Muscle of leg (tissue), 16 donors: ENCODE measurements at places on chromosomes 2 and 18. TPM values are rescaled to one million over a fixed set of nuclear protein-coding genes. Genes with fewer than 3 reads are reported as not detected.

GRCh38 chr2:54522624-54523281, 66.6 kb downstream of the SPTBN1 start:
- DNase-seq: peak; percentile 62

DNA sequence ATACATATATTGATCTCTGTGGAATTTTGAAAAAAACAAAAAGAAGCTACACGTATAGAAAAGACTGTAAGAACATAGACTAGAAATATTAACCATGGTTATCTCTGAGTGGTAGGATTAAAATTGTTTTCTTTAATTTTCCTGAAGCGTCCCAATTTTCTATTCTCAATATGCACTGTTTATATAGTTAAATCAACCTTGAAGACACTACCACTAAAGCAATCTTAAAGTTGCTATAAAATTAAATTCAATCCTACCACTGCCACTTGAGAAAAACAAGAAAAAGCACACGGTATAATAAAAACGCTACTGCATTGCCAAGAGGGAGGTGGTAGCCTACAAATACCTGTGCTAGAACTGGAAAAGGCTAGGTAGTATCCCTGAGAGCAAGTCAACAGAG, 47.2 kb downstream of the TRIP12 start:
- no peak for DNase-seq

DNA sequence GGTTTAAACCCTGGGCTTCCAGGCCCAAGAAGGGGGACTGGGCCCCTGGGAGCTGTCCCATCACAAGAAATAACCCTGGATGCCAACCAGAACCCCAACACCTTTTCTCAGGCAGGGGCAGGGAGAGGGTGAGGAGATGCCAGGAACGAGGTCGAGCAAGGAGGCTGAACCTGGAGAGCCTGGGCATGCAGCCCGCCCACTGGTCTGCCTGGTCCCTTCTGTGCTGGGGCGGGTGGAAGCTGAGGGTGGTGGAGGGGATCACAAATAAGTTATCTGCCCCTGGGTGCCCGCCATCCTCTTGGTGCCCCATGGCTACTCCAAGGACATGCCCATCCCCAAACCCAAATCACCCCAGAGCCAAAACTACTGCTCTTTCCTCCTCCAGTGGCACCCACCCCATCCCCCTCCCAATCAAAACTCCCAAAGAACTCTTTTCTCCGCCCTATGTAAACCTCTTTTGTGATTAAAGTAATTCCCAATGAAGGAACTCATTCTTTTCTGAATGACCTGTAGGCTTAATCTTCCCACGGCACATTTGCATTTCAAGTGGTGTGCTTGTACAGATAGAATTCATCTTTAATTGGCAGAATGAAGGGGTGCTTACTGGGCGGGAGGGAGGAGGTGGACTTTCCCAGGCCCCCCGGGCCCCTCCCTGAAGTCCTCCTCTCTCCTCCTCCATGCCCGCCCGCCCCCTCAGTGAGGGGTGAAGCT, 47.9 kb downstream of the EFR3B start:
- no peak for DNase-seq

GRCh38 chr2:232925153-232925820, 55.2 kb downstream of the SNORC start:
- peak; percentile 50 for DNase-seq

GRCh38 chr2:232466221-232466620, 10.3 kb downstream of the ALPI start:
- DNase-seq: no peak

DNA sequence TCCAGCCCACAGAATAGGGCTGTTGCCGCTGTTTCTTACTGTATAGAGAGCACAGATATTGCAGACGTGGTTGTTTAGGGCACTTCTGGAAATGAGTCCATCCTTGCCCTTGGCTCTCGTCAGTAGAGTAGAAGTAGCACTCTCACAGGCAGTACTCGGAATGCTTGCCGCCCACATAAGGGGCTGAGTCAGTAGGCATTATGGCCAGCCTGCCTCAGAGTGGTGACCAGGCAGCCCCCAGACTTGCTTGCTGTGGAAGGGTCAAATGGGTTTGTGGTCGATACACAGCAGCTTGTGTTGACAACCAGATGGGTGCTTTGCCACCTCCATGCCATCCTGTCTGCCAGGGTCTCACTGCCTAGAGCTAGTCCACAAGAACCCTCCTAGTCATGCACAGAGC, 38.7 kb downstream of the PLEKHB2 start:
- DNase-seq: no peak

- no peak for DNase-seq
These were observed 92.5 kb upstream of the CRACDL start for GRCh38 chr2:99028558-99028957.

- DNase-seq: peak; percentile 42
These were observed 124.1 kb upstream of the LGALSL start for GRCh38 chr2:64329848-64330247.

Gene LRRC30
- 3.5 TPM for polyA plus RNA-seq

Gene SCN1A
- 0.17 TPM for polyA plus RNA-seq
